ENCODE measurements at places on chromosomes 11 and 22. TPM values are rescaled to one million over a fixed set of nuclear protein-coding genes. Genes with fewer than 3 reads are reported as not detected.

Gene OR6A2
- total RNA-seq = 0.10 TPM

Gene GUCY1A2
- 25.6 TPM for total RNA-seq

Gene CTSW
- 0.82 TPM for total RNA-seq

Gene IGLL1
- 1.5 TPM for total RNA-seq

Gene BMAL1
- total RNA-seq = 21.8 TPM

Gene RFPL3
- total RNA-seq = not detected

Gene PNPLA5
- not detected for total RNA-seq

Gene OR10A5
- not detected for total RNA-seq

Gene SYNGR1
- 20.0 TPM for total RNA-seq

Gene RCOR2
- total RNA-seq = 3.0 TPM

Gene C11orf65
- 2.5 TPM for total RNA-seq

Gene ART1
- total RNA-seq = 4.2 TPM

Gene CECR2
- 10.4 TPM for total RNA-seq

Gene ALDH3B2
- total RNA-seq = 3.3 TPM

All from tongue (tissue), 3 donors.